ENCODE measurements at places on chromosomes 5 and 9. TPM values are rescaled to one million over a fixed set of nuclear protein-coding genes. Genes with fewer than 3 reads are reported as not detected.

GRCh38 chr5:144638787-144639186 is 468.1 kb downstream of the KCTD16 start:
- no peak for DNase-seq

DNA sequence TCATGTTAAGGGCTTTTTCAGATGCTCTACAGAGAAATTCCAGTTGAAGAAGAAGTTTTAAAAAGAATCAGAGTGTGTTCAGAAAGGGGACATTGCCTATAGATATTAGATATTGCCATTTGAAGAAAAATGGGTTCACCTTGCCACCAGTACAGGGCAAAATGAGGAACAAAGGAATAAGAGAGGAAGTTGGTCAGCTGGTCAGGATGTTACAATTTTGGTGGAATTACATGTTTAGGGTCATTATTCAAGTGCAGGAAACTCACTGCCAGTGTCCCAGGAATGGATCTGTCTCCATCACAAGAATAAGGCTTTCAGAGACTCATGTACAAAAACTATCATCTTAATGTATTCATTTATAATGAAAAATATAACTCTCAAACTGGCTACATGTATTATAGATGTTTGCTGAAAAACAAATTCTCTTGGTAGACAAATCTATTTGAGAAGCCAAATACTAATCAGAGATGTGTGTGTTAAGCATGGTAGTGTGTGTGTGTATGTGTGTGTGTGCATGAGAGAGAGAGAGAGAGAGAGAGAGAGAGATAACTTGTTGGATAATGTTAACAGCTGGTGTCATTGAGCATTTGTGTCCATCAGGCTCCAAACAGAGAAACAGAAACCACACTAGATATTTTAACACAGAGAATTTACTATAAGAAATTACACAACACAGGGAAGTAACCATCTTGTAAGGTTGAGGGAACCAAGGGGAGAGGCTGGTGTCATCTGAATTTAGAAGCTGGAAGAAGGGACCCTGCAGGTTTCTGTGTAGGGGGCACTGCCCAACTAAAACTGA is 5.0 kb upstream of the C1QTNF3 start:
- DNase-seq = no peak

- DNase-seq = no peak
Observed at GRCh38 chr5:126508251-126508961, 85.2 kb downstream of the GRAMD2B start.

- no peak for DNase-seq
Observed at GRCh38 chr5:33936004-33936380, 194 bp upstream of the RXFP3 start.

- peak; percentile 68 for DNase-seq
Observed at GRCh38 chr5:73591102-73591695, 25.7 kb downstream of the UTP15 start.

- DNase-seq = no peak
Observed at GRCh38 chr9:113996531-113997001, 81.5 kb downstream of the AMBP start.

DNA sequence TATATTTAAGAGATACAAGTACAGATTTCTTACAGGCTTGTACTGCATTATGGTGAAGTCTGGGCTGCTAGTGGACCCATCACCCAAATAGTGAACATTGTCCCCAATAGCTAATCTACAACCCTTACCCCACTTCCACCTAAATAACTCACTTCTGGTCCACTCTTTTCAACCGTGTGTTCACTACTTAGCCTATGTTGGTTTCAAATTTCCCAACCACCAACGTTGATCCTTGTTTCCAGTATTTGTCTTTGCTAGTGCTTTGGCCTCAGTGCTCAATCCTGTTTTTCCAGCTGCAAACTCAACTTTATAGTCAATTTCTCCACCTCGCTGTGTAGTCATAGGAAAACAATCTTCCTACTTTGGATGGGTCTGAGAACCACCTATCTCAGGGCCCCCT is 45.3 kb upstream of the TTC39B start:
- no peak for DNase-seq

GRCh38 chr5:58640011-58640410 is 57.1 kb downstream of the RAB3C start:
- no peak for DNase-seq

DNA sequence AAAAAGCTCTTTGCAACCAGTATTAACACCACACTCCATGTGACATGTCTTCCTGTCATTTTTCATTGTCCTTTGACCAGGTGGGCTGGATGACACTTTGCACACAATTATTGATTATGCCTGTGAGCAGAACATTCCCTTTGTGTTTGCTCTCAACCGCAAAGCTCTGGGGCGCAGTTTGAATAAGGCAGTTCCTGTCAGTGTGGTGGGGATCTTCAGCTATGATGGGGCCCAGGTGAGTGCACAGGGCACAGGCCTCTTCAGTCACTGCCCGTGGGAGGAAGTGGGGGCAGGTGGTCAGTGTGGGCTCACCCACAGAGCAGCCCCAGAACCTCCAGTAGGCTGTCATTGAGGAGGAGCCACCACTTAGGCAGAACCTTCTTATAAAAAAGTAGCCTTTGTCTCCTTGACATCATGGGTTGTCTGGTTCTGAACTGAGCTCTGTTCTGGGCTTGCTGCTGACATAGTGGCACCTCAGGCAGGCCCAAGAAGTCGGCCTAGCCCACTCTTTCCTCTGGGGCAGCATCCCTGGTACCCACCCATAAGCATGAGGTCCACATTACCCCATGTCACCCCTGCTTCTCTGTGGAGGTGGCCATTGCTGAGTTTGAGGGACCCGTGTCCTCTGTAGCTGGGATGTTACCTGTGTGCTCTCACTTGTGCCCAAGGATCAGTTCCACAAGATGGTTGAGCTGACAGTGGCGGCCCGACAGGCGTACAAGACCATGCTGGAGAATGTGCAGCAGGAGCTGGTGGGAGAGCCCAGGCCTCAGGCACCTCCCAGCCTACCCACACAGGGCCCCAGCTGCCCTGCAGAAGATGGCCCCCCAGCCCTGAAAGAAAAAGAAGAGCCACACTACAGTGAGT is 39.3 kb downstream of the SECISBP2 start:
- DNase-seq = no peak

DNA sequence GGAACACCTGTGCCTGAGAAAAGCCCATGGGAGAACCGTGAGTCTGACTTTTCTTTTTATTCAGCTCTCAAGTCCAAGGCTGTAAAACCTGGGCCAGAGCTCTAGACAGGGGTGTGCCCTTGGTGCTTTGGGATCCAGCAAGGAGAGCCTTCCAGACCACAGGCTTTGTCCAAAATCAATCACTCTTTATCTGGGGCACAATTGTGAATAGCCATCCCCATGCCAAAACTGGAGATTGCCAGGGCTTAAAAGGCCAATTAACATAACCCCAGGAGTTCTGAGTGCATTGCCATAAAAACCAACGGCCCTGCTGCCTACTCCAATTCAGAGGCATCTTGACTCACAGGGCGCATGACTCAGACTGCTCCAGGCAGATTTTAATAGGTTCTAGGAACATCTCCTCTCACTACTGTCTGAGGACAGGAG is 391.8 kb downstream of the ARHGEF28 start:
- peak; percentile 30 for DNase-seq

GRCh38 chr9:33049680-33050361 is 24.7 kb downstream of the DNAJA1 start:
- DNase-seq = no peak

- DNase-seq = peak; percentile 87
Observed at GRCh38 chr5:157384971-157385709, 74.9 kb upstream of the NIPAL4 start.

DNA sequence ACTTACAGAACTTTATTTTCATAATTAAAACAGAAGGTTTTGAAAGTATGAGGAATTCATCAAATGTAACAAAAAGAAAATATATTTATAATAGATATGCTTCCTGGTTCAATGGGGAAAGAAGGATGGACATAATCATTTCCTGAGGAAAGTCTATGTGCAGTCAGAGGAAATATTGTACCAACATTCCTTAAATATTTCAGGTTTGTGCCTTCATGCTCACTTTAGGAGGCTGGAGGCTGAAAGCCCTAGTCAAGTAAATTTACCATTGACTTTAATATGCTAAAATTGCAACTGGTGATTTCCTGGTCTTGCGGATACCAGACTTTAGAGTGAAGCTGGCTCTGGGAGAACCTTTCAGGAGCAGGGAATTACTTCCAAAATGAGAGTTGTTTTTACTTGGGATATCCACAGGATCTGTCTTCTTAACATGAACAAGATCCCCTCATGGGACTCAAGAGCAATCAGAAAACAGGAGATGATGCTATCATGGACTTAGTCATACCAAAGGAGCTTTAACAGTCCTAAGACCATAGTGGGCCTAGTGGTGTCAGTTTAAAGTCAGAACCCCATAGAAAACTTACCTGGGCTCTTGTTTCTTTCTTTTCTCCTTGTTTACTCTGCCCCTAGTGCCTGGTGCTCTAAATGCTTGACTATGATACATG is 762.8 kb upstream of the GRAMD2B start:
- DNase-seq = no peak

DNA sequence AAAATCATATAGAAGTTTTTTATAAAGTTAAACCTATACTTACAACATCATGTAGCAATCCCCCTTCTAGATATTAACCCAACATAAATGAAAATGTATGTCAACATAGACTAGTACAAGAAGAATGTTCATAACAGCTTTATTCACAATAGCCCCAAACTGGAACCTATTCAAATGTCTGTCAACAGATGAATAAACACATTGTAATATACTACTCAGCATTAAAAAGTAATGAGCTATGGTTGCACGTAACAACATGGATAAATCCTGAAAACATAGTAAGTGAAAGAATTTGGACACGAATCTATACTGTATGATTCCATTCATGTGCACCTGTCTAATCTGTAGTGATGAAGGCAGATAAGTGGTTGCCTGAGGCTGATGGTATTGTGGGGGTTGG is 73.9 kb downstream of the CSNK1G3 start:
- DNase-seq = no peak

- DNase-seq = no peak
Observed at GRCh38 chr5:55991768-55992486, 2.8 kb downstream of the IL6ST start.

DNA sequence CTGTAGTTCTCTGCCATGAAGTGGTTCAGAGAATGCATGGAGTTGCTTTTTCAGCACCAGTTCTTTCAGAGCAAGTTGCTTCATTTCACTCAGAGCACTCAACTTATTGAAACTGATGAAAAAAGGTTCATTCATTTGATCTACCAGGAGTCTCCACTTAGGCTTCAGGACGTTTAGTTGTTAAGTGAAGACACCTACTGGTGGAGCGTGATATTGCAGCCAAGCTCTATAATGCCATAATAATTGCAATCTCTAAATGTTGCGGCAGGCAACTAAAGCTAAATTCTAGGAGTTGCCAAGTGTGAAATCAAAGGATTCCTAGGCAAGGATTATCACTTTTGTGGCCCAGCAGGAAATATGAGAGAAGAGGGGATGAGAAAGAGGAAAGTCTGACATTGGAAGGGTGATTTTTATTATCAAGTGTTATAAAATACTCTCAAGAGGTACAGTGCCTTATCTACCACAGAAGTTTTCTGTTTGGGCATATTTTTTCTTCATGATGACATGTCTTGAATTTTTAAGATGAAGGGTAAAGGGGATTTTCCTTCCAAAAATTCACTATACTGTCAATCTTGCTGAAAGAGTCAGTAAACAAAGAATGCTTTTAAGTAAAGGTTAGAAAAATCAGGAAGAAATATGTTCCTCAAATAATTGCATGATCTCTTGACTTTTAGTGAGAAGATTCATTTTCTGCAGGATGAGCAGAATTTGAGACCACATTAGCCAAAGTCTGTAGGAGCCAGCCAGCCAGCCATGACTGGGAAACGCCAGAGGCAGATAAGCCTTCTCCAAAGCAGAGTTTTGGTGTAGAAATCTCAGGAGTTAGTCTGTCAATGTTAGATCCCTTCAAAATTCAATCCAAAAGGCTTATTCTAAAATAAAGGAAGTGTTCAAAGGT is 83.4 kb downstream of the SH3PXD2B start:
- no peak for DNase-seq

GRCh38 chr5:62340392-62340791 is 34.4 kb downstream of the KIF2A start:
- no peak for DNase-seq

DNA sequence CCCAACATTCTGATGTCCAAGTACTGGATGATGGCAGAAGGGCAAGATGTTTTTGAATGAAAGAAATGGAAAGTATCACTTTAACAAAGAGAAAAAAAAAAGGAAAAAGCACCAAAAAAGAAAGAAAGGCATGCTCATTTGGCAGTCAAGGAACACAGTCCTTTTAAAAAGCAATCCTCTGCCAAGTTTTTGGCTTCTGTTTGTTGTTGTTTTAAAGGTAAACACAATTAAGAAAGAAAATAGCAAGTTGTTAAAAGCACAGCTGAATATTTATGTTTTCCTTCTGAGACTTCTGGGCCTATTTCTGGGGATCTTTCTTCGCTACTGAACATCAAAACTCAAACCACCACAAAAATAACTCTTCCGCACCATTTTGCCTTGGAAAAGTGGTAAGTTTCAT is 162.1 kb downstream of the TRPM3 start:
- no peak for DNase-seq

- DNase-seq = no peak
Observed at GRCh38 chr5:144710637-144711036, 540.0 kb downstream of the KCTD16 start.

DNA sequence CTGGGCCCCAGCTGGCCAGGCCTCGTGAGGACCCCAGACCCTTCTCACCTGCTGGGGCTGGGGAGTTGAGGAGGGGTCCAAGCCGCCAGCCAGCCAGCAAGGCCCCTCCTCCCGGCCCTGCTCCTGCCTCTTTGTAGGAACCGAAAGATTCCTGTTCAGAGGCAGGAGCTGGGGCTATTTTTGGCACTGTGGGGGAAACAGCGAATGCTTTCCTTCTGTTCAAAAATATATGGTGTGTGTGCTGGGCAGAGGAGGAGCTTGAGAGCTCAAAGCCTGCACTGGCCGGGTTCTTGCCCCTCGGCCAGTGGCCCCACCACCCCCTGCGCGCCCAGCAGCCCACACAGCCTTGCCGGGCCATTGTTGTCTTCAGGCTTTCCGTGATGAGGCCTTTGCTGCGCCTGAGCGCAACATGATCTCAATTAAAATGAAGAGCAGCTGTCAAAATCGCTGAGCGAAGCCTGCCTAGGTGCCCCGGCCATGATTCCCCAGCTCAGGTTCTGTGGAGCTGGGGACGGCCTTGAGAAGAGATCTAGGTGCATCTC is 13.4 kb downstream of the NCS1 start:
- no peak for DNase-seq

SNCAIP gene
- total RNA-seq = 0.91 TPM

SMIM27 gene
- total RNA-seq = 7.3 TPM

CNTNAP3B gene
- 23.1 TPM for total RNA-seq

OLFML2A gene
- 5.5 TPM for total RNA-seq

PPP2R2B gene
- 0.62 TPM for total RNA-seq

PCDH1 gene
- 1.2 TPM for total RNA-seq

PCDHGA4 gene
- 0.74 TPM for total RNA-seq

POU5F2 gene
- not detected for total RNA-seq

RETREG1 gene
- 1.5 TPM for total RNA-seq

IPPK gene
- 6.1 TPM for total RNA-seq

All from H4 (cell line).